ENCODE measurements at places on chromosomes 6 and 20.
A peak's percentile ranks its signal among the peaks of the same experiment; 100 is the strongest.

DNA sequence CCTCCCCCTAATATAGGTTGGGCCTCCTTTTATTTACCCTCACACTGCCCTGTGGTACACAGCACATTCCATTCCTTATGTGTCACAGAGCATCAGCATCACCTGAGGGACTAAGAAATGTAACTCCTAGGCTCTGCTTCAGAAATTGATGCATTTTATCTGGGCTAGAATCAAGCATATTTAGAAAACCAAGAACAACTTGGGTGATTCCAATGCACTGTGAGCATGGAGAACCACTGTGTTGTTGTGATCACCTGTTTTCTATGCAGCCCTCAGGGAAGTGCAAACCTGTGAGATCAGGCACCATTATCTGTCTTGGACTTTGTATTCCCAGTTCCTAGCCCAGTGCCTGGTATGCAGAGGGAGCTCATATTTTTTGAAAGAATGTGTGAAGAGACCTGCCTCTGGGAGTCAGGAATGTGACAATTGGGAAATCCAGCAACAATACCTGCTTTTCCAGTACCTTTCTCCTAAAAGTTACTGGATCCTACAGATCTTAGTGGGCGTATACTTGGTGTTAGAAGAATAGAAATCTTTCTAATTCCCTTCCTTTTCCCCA, 7.0 kb downstream of the KAT14 start:
- DNase-seq, result no peak

GRCh38 chr6:44697327-44697726, 309.8 kb downstream of the CDC5L start:
- no peak for DNase-seq

- no peak for DNase-seq
Measured at GRCh38 chr6:42068872-42069522, 18.7 kb downstream of the TAF8 start.

DNA sequence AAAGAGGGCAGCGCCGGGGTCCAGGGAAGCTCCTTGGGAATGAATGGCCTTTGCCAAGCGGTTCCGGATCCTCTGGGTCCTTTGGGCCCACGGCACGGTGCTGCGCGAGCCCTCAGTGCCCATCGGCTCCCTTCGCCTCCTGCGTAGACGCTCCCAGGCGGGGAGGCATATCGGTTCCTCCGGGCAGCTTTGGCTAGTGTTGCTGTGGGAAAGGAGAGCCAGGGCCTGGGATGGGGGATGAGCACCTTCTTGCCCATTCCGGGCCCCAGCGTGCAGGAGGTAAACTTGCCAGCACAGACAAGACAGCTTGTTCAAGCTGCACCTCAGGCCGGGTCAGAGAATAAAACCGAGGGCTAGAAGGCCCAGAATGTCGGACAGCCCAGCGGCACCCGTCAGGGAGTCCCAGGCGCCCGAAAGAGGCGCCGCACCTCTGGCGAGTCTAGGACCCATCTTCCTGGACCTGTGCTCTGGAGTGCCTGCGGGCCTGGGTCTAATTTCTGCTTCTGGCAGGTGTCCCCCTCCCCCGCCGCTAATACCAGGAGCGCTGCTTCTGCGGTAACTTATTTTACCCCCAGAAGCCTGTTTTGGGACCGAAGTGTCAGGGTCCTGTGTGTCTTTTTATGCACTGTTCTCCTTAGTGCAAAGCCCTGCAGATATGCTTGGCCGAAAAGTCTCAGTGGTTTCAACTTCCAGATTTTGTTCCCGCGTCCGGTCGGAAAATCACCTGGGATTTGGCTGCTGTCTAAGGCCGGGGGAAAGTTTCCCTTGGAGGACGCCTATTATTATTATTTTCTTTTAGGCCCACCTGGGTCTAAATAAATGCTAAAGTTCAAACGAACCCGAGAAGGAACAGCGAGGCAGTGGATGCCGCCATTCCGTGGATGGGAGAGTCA, 1.7 kb upstream of the TFAP2C start:
- no peak for DNase-seq

- DNase-seq, result peak; percentile 70
Measured at GRCh38 chr20:47315339-47316056, 41.0 kb downstream of the ZMYND8 start.

- peak; percentile 37 for DNase-seq
Measured at GRCh38 chr6:12608016-12608860, 108.3 kb upstream of the PHACTR1 start.

DNA sequence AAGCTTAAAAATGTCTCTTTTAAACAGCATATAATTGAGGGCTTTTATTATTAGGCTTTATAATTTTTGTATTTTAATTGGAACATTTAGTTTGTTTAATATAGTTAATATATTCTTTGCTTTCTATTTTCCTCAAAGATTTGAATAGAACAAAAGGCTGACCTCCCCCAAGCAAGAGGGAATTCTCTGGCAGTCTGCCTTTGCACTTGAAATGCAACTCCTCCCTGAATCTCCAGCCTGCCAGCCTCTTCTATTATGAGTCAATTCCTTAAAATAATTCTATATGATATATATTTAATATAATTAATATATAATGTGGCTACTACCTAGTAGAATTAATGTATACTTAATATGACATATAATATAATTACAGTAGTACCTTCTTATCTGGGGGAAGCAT, 69.2 kb downstream of the PTPRA start:
- no peak for DNase-seq

DNA sequence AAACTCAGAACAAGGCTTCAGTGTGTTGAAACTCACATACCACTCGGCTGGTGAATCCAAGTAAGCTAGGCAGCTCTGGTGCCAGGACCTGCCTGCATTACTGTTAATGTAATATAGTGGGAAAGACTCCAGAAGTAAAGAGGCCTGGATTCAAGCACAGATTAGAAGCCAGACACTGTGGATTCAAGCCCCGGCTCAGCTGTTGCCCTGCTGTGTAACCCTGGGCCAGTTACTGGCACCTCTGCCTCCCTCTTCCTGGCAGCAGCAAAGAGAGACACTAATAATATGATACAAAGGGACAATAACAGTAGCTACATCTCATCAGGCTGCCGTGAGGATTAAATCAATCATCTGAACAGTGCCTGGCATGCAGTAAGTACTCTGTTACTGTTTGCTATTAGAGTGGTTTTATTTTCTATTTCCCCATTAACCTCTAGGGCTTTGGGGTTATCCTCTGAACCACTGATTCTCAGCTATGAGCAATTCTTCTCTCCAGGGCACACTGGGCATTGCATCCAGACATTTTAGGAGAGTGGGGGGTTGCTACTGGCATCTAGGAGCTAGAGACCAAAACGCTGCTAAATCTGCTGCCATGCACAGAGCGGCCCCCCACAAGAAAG, 92.9 kb downstream of the ZMYND8 start:
- DNase-seq, result no peak

DNA sequence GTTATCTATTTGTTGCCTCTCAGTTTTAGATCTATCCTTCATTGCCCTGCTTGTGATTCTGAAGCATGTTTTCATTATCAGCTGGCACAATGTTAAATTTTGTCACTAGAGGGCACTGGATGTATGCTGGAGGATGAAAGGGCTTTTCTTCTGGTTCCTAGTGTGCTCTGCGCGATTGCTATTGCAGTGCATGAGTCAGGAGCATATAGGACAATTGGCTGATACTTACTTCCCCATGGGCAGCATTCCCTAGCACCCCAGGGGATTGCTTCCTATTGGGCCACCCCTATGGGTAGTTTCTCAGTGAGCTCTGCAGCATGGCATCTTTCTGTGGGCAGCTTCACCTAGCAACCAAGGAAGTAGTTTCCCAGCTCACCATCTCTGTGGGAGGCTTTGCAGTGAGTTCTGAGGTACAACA, 280.3 kb upstream of the SYNCRIP start:
- DNase-seq, result no peak

- peak; percentile 86 for DNase-seq
Measured at GRCh38 chr20:57991211-57991881, 237.1 kb downstream of the ANKRD60 start.

DNA sequence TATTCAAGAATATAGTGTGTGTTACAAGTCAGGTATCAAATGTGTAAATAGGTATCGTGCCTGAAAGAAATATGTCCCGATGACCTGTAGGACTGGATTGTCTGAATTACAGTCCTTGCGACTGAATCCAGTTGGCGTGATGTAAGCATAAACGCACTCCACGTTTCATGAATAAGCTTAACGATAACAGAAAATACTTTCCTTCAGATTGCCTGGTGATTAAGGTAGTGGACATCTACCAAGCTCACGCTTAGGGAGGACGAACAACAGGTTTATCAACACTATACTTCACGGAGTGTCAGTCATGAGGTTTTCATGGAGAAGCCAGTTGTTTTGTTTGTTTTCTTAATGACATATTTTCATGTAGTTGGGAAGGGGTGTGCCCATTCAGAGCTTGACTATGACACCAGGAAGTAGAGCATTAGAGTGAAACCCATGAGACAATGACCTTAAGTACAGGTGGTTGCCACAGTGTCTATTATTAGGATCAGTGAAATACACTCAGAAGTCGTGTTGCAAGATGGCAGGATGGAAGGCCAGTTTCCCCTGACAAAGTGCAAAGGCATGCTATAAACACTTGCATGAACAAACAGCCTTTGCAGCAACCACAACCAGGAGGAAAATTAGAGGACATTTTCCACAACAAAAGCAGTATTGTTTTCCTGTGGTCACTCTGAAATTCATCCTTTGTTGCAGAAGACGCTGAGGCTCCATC, 305.8 kb upstream of the PRDM1 start:
- no peak for DNase-seq

GRCh38 chr6:161744211-161745067, 470.6 kb upstream of the AGPAT4 start:
- DNase-seq, result no peak

DNA sequence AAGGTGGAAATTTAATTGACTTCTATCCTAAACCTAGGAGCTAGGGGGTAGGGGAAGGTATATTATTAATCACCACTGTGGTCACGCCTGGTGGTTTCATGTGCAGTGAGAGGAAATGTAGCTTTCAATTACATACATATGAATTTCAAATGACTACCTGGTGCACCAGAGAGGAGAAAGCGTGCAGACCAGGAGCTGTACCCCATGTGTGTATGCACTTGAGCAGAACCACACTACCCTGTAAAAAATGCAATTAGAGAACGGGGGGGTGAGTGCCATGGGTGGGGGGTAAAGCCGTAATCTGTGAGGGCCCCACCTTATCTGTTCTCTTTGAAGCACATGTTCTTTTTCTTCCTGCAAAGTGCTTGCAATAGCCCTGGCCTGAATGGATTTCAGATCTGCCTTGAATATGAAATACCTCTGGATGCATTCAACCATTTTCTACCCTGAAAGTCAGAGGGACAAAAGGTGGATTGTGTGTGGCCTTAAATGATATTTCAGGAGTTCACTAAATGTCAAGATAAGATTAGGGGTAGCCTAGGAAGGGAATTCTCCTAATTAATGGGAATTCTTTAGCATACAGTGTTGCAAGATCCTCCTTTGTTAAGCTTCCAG, 30.9 kb upstream of the EDN3 start:
- DNase-seq, result no peak

- no peak for DNase-seq
Measured at GRCh38 chr6:145743332-145743731, 8.0 kb upstream of the EPM2A start.

- no peak for DNase-seq
Measured at GRCh38 chr20:19074828-19075516, 137.5 kb upstream of the SLC24A3 start.

GRCh38 chr6:2766767-2767656, 1.8 kb downstream of the WRNIP1 start:
- no peak for DNase-seq

- no peak for DNase-seq
Measured at GRCh38 chr6:102761872-102762271, 1368.4 kb downstream of the GRIK2 start.

DNA sequence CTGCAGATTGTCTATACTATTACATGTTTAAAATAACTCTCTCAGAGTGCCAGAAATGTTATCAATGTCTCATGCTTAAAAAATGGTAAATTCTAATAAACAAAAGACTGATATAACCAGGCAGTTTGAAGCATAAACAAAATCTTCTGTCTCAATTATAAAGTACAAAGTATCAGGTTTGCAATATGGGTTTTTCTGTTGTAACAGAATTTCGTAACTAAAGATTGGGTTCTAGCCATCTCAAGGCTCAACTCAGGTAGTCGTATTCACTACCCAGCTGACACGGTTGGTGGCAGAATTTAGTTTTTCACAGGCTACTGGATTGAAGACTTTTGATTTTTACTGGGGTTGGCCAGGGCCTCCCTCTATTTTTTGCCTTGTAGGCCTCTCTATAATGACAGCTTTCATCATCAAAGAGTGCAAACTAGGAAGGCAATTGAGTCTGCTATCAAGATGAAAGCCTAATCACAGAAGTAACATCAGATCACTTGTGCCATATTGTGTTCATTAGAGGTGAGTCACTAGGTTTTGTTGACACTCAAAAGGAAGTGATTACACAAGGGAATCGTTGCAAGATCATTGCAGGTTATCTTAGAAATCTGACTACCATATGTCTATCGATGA, 3.6 kb downstream of the CYP39A1 start:
- no peak for DNase-seq

GRCh38 chr6:117276778-117277316, 11.5 kb downstream of the VGLL2 start:
- no peak for DNase-seq

- DNase-seq, result no peak
Measured at GRCh38 chr6:111276335-111276734, 189.0 kb downstream of the SLC16A10 start.

GRCh38 chr6:129317931-129318820, 391.8 kb downstream of the ARHGAP18 start:
- DNase-seq, result no peak

DNA sequence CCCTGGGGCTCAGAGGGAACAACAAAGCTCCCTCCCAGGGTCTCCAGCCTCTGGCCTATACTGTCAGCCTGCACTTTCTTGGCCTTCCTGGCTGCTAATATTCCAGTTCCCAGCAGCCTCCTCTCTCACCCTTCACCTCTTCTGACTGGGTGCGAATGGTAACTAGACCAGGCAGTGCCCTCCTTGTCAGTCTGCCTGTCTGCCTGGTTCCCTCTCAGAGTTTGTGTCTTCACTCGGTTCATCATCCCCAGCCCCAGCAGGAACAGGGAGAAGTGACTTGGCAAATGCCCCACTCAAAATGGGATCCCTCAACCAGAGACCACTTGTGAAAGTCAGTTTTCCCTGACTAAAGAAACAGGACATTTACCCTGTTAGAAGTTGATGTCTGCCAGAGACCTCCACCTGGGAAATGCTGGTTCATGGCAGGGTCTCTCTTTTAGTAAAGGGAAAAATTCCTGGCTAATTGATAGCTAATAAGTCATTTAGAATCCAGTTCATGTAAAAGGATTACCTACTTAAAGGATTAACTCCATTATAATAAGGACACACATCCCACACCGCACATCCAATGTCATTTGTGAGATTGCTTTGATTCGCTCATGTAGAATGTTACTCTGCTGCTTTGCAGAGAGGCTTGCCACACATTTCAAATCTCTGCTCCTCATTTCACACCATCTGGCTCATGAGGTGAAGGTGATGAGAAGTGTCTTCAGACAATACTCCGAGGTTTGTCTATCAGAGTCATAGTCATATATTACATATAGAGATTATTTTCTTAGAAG, 18.6 kb upstream of the MICB start:
- DNase-seq, result no peak

DNA sequence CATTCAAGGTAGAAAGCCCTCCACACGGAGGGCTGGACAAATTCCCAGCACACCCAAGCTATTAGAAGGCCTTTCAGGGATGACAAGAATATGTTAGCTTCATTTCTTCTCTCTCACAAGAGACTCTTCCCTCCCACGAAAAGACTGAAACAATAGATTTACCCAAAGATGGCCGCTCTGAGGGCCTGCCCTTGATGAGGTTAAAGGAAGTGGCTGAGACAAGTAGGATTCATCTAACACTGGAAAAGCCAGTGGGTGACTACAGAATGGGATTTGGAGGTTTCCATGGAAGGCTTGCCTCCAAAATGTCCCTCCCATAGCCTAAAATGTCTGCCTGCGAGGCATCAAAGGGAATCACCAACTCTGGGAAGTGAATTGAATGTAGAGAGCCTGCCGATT, 277.6 kb downstream of the CLIC5 start:
- DNase-seq, result no peak

All from BJ (cell line).